ENCODE measurements at places on chromosomes 16 and 17.
A peak's percentile ranks its signal among the peaks of the same experiment; 100 is the strongest.

GRCh38 chr16:20673882-20674683, 23.4 kb downstream of the ACSM1 start:
- no peak for DNase-seq

- peak; percentile 12 for DNase-seq
Observed at GRCh38 chr17:66548158-66548557, 245.7 kb downstream of the PRKCA start.

GRCh38 chr17:63772801-63773271, 561 bp downstream of the CCDC47 start:
- no peak for DNase-seq

DNA sequence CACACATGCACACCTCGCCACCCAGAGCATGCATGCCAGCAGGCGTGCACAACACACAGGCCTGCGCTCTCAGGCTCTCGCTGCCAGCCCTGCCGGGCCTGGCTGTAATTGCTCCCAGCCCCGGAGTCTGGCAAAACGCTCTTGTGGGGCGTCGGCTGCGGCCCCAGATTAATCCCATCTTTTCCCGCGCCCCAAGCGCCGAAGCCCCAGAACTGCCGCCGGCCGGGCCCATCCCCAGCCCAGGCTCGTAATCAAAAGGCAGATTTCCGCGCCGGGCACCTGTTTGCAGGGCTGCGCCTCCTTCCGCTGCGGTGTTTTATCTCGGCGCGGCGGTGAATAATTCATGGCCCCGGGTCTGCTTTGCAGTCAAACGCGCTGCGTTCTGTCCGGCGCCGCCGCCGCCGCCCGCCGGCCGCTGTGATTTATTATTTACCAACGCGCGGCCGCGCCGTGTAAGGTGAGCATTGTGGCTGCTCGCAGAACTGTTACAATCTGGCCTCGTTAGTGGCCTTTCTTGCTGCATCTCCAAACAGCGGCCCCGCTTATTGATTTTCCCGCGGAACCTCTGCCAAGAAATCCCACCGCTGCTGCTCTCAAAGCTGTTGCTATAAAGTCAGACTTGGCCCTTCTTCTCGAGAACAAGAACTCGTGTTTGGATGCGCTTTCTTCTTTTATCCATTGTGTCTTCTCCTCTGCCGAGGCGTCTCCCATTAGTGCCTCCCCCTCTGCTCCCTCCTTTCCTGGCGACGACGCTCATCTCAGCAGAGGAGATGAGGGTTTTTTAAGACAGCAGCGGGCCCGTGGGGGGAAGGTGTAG, 126.1 kb downstream of the IRX5 start:
- peak; percentile 13 for DNase-seq

GRCh38 chr17:2215616-2216364, 87.8 kb downstream of the SMG6 start:
- DNase-seq: peak; percentile 45

- DNase-seq: no peak
Observed at GRCh38 chr17:73304971-73305812, 6.6 kb downstream of the CDC42EP4 start.

DNA sequence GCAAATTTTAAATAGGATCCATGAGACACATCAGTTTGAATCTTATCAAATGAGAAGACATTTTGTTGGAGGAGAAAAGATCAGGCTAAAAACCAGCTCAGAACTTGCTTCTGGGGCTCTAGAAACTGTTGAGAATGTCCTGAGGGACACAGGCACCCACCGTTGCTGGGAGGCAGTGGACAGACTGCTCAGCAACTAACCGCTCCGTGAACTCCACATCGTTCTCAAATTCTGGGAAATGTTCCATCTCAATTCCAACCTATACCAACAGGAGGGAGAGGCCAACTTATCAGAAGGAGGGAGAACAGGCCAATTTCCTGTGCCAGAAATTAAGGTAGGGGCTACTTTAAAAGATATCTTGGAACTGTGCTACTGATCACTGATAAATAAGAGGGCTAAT, 8.3 kb downstream of the TAT start:
- no peak for DNase-seq

GRCh38 chr17:63476854-63477479, at the start of gene ACE:
Gene ACE, plus strand, starts transcription at chr17:63477061. Its CDS starts 34 bp downstream, at chr17:63477095.
- no peak for DNase-seq

GRCh38 chr16:13873835-13874438, 46.0 kb upstream of the ERCC4 start:
- no peak for DNase-seq

DNA sequence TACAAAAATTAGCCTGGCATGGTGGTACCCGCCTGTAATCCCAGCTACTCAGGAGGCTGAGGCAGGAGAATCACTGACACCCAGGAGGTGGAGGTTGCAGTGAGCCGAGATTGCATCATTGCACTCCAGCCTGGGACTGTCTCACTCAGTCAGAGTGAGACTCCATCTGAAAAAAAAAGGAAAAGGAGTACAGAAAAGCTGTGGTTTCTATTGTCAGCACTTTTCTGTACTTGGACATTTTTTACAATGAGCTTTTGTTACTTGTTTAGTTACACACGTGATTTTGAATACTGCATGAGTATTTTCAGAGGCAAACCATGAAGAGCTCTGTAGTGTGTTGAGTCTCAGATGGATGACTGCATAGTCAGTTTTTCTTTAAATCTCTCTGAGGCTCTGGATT, 26.3 kb downstream of the ZC3H18 start:
- no peak for DNase-seq

DNA sequence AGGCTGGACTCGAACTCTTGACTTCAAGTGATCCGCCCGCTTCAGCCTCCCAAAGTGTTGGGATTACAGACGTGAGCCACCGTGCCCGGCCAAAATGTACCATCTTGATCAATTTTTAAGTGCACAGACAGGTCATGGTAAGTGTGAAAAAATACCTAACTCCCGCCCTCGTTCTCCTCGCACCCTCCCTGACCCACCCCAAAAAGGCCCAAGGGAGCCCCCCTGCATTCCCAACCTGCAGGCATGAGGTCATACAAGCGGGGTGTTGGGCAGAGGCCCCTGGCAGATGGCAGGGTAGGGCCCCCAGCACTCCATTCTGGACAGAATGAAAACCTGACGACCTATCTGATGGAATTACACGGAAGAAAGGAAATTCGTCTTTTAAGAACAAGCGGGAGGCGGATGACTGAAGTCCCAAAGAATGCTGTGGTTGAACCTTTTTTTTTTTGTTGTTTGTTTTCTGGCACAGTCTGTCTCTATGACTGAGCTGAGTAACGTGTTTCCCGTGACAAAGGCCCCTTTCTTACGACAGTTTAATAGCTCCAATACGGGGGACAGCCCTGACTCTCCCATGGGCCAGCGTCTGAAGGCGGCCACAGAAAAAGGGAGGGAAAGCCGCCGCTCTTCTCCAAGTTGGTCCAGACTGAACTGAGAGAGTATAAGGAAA, 376.4 kb downstream of the SLC39A11 start:
- no peak for DNase-seq

- DNase-seq: no peak
Observed at GRCh38 chr16:17032332-17032731, 438.4 kb downstream of the XYLT1 start.

- no peak for DNase-seq
Observed at GRCh38 chr16:75192606-75193264, 14.2 kb downstream of the CTRB2 start.

- no peak for DNase-seq
Observed at GRCh38 chr17:77859035-77859810, 99.3 kb upstream of the TNRC6C start.

DNA sequence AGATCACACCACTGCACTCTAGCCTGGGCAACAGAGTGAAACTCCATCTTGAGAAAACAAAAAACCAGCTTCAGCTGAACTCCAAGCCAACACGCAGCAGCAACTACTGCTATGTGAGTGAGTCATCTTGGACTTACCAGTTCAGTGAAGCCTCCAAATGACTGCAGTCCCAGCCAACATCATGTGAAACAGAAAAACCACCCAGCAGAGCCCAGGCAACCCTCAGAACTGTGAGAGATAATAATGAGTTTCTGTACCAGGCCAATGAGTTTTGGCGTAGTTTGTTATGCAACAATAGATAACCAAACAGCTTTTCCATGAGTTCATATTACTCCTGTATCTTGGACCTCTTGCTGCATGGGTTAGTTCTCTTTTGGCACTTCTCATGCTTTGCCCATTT, 23.3 kb downstream of the PHF12 start:
- DNase-seq: no peak

All from stimulated activated CD4-positive, alpha-beta T cell treated with anti-CD3 and anti-CD28 coated beads, Interleukin-4, amount 100 ng/mL, for 48 hours (primary cell).